Thoracic aorta endothelial cell (primary cell): ENCODE measurements at places on chromosomes 1 and 21. TPM values are rescaled to one million over a fixed set of nuclear protein-coding genes. Genes with fewer than 3 reads are reported as not detected.

The FAM131C gene
- total RNA-seq: 0.13 and 0.22 TPM in 2 replicates

The MRPL9 gene
- 130 and 157 TPM in 2 replicates for total RNA-seq

The RIMS3 gene
- 0.13 and 0.22 TPM in 2 replicates for total RNA-seq

The CYP4Z1 gene
- total RNA-seq: not detected in 2 replicates

The SHISA4 gene
- total RNA-seq: 8.5 and 9.8 TPM in 2 replicates

The IGSF3 gene
- total RNA-seq: 0.27 and 0.43 TPM in 2 replicates

The ADAMTS1 gene
- total RNA-seq: 131 and 144 TPM in 2 replicates

The PEAR1 gene
- total RNA-seq: 45.9 and 50.5 TPM in 2 replicates

The SYNC gene
- total RNA-seq: 7.8 and 10.9 TPM in 2 replicates

The SELP gene
- 2.8 and 4.8 TPM in 2 replicates for total RNA-seq

The FH gene
- 135 and 162 TPM in 2 replicates for total RNA-seq

The MROH7 gene
- total RNA-seq: under 0.01 and 0.14 TPM in 2 replicates

The GPR25 gene
- not detected in 2 replicates for total RNA-seq

The SLAMF1 gene
- total RNA-seq: not detected in 2 replicates

The EPS8L3 gene
- total RNA-seq: not detected in 2 replicates

The C8B gene
- not detected in 2 replicates for total RNA-seq

The DSCAM gene
- not detected in 2 replicates for total RNA-seq

The TEKT2 gene
- 0.22 TPM in 1 of 2 replicates, not detected in the other for total RNA-seq

The TXNIP gene
- total RNA-seq: 27.9 and 32.2 TPM in 2 replicates

The FCRLB gene
- total RNA-seq: 0.66 and 1.0 TPM in 2 replicates

The PTPN14 gene
- 116 and 153 TPM in 2 replicates for total RNA-seq

The SPRR5 gene
- not detected in 2 replicates for total RNA-seq

The SH2D2A gene
- 0.27 and 0.65 TPM in 2 replicates for total RNA-seq

The TAS1R3 gene
- 0.13 and 0.22 TPM in 2 replicates for total RNA-seq

The PLA2G2C gene
- total RNA-seq: not detected in 2 replicates

The MYOM3 gene
- 0.13 and 0.36 TPM in 2 replicates for total RNA-seq

The RBBP4 gene
- 203 and 213 TPM in 2 replicates for total RNA-seq

The LCE1D gene
- total RNA-seq: not detected in 2 replicates

The SLC19A2 gene
- 13.7 and 16.2 TPM in 2 replicates for total RNA-seq

The MTARC1 gene
- total RNA-seq: 2.5 and 3.4 TPM in 2 replicates

The CASQ1 gene
- total RNA-seq: not detected in 2 replicates

The KRTAP12-4 gene
- total RNA-seq: not detected in 2 replicates

The TAF5L gene
- 24.6 and 28.4 TPM in 2 replicates for total RNA-seq

The WDR64 gene
- not detected in 2 replicates for total RNA-seq

The MYBPHL gene
- total RNA-seq: not detected in 2 replicates

The CRNN gene
- not detected in 2 replicates for total RNA-seq

The WNT3A gene
- not detected in 2 replicates for total RNA-seq

The TRIM63 gene
- not detected in 2 replicates for total RNA-seq

The TMEM222 gene
- total RNA-seq: 23.9 and 25.7 TPM in 2 replicates

The BRDT gene
- not detected in 2 replicates for total RNA-seq

The ELF3 gene
- total RNA-seq: 0.07 and 0.13 TPM in 2 replicates

The CALML6 gene
- total RNA-seq: 0.40 TPM in 1 of 2 replicates, not detected in the other

The PDPN gene
- not detected in 2 replicates for total RNA-seq
